ENCODE measurements at places on chromosomes 2 and 18.

- DNase-seq: no peak
Observed at GRCh38 chr2:15092181-15092580, 459.7 kb downstream of the LRATD1 start.

DNA sequence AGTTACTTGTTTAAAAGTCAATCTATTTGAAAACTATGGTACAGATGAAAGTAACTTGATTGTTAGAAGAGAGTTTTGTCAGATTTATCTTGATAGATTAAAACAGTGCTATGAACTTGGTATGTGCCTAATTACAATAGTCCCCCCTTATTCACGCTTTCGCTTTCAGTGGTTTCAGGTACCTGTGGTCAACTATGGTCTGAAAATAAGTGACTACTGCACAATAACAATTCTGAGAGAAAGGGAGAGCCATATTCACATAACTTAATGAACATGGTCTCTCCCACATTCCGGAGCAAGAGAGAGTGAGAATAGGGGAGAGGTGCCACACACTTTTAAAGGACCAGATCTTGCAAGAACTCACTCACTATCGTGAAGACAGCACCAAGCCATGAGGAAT is 13.2 kb upstream of the MAP4K4 start:
- no peak for DNase-seq

DNA sequence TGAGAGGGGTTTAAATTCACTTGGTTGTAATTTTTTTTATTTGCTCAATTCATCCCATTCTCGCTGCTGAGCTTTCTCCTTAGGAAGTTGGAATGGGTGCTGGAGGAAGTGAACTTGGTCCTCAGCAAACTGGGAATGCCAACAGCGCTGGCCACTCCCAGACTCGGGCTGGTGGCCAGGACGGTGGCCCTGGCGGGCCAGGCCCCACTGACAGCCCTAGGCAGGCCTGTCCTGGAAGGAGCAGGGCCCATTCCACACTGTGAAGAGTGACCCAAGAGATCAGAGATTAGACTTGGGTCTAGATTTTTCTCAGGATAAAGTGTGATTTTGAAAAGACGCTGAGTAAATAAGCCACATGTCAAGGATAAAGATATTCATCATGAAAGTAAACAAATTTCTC is 132.7 kb downstream of the HDAC4 start:
- DNase-seq: no peak

- DNase-seq: no peak
Observed at GRCh38 chr2:142992840-142993239, 115.4 kb downstream of the KYNU start.

DNA sequence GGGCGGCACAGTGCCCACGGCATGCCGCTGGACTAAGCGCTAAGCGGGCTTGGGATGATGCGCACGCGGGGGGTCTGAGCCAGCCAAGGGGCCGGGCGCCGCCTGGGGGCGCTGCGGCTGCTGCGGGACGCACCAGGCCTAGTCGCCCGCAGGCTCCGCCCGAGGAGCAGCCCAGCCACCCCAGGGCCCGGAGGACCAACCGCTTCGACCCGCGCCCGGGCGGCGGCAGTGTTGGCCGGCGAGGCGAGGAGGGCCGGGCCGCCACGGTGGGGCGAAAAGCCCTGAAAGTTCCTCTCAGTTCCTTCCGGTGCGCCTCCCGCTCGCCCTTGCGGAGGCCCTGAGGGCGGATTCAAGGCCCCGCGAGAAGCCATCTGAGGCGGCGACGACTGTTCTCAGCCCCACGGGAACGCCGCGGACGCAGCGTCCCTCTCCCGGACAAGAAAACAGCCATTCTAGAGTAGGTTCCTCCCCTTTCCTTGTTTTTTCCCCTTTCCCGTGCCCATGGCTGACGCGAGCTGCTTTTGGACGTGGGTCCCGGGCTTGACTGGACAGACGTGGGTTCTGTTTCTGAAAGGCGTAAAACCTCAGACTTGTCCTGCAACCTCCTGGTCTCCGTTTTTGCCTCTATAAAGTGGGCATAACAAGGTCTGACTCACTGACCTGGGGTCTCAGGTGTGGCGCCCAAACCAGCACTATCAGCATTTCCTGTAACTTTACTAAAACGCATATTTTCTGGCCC is at the start of gene ANKAR:
Gene ANKAR, plus strand, starts transcription at position 297 of the 739 bp plus-strand sequence. CDS start 1,821 bp downstream, outside the sequence.
- DNase-seq: peak; percentile 36

GRCh38 chr2:236214376-236214995 is 46.3 kb upstream of the GBX2 start:
- DNase-seq: no peak

DNA sequence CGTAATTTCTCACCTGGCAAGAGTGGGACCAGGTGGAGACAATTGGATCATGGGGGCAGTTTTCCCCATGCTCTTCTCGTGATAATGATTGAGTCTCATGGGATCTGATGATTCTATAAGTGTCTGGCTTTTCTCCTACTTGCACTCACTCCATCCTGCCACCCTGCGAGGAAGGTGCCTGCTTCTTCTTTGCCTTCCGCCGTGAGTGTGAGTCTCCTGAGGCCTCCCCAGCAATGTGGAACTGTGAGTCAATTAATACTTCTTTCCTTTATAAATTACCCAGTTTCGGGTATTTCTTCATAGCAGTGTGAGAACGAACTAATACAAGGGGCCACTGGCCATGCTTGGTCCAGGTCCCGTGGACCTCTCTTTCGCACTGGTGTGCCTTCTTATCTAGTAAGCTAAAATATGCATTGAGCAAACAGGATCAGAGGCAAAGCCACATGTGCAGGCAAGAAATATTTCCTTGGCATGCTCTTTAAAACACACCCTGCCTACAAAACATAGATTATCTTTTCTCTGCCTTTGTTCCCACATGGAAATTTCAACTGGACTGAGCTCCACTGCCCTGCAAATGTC is 821.1 kb downstream of the TRIB2 start:
- no peak for DNase-seq

GRCh38 chr2:26086155-26086637 is 52.3 kb downstream of the RAB10 start:
- DNase-seq: peak; percentile 42

GRCh38 chr2:144133936-144134665 is 385.8 kb downstream of the ZEB2 start:
- DNase-seq: no peak

GRCh38 chr2:8517850-8518498 is 163.9 kb upstream of the ID2 start:
- DNase-seq: no peak

- no peak for DNase-seq
Observed at GRCh38 chr2:120453635-120453998, 107.7 kb downstream of the INHBB start.

DNA sequence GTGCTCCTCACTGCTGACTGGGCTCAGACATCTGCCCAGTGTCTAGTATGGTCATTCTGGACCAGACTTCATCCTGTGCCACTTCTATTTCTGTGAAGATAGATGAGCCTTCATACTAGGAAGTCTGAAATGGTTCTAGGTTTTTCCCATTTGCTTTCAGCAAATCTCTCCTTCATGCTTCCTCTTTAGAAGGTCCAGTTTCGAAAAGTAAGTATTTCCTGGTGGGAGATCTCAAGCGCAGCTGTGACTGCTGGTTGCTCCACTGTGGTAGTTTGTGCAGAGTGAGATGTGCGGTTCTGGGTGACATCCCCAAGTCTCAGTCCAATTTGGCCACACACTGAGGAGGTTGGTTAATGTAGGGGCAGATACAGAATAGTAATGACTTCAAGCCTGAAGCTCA is 14.4 kb downstream of the IL36B start:
- DNase-seq: no peak

DNA sequence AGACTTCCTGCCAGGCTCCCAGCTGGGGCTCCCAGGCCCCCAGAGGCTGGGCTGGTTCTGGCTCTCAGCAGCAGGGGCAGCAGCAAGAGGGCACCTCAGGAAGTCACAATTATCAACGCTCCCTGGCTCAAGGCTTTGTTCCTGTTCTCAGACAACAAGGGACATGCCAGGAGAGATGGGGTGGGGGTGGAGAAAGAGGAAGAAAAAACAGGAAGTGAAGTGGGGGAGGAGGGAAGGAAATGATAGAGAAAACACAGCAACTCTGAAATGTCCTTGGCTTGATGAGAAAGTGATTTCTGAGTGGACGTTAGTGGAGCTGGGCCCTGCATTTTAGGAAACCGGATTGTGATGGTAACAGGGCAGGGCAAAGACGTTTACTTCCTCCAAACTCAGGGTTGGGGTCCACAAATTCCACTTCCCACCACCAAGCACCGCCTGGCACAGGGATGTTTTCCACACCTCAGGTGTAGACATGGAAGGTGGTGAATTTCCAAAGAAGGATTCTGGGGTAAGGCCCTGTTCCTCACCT is 40.4 kb downstream of the CYRIA start:
- no peak for DNase-seq

All from GM12878 (cell line).